ENCODE measurements at places on chromosomes 3 and 15.
A peak's percentile ranks its signal among the peaks of the same experiment; 100 is the strongest.

- DNase-seq, result no peak
Measured at GRCh38 chr3:123154020-123154985, 47.4 kb upstream of the SEC22A start.

- no peak for DNase-seq
Measured at GRCh38 chr3:14552041-14552648, 12.0 kb upstream of the GRIP2 start.

- DNase-seq, result no peak
Measured at GRCh38 chr3:53154881-53155285, 6.1 kb upstream of the PRKCD start.

GRCh38 chr3:66276705-66277274 lies 56.0 kb downstream of the SLC25A26 start:
- DNase-seq, result peak; percentile 46

GRCh38 chr3:151305060-151305774 lies 11.4 kb downstream of the GPR87 start:
- no peak for DNase-seq

- DNase-seq, result peak; percentile 74
Measured at GRCh38 chr15:40082195-40082883, 26.3 kb downstream of the BMF start.
